ENCODE measurements at places on chromosomes 11 and 22.

- DNase-seq = no peak
Observed at GRCh38 chr11:6067502-6067901, 36.9 kb upstream of the OR56A1 start.

DNA sequence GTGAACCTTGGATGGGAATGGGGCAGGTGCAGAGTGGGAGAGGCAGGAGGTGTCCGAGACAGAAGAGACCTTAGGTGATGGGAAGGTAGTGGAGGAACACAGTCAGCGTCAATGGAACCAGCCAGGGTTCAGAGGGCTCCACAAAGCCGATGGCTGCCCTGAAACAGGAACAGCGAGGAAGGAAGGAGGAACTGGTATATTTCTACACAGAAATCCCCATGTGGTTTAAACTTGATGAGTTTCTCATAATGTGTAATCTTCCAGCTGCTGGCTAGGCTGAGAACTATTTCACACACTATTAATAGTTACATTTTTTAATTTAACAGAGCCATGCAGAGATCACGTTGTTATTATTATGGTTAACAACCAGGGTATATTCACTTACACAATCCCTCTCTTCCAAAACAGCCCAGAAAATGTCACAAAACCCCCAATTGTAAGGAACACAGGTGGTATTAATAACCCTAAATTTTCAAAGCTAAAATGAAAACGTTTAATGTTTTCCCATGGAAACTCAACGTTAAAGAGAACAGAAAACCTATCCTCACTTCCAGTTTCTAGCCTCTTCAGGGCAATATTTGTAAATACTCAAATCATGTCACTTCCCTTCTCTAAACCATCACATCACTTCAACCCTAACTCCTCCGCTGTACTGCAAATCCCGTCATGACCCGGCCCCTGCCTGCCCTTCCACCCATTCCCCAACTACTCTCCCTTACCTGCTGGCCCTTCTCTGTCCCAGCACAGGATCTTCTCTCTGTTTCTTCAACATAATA lies 74.5 kb upstream of the ARFGAP3 start:
- DNase-seq = no peak

DNA sequence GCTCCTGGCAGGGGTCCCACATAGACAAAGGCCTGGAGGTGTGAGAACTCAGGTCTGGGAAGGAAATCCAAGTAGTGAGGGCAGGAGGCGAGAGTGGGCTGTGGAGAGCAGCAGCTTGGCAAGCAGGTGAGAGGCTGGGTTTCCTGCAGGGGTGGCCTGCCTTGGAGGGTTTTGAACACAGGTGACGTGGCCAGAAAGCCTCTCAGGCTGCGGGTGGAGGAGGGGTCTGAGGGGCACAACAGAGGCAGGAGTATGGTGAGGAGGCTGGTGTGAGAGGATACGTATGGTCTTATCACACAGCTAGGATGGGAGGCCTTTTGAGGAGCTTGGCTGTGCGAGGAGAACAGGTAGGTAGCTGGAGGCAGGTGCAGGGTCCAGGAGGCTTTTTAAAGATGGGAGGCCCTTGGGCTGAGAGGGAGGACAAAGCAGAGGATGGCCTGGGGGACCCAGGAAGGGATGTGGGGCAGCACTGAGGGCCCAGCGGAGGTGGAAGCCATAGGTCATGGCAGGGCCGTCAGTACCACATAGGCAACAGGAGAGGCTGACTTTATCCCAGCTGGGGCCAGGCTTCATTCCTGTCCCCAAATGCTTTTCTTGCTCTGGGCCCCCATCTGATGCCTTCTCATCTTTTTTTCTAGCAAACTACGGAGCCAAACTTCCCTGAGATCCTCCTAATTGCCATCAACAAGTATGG lies 84.4 kb downstream of the MYO7A start:
- DNase-seq = no peak

- DNase-seq = peak; percentile 92
Observed at GRCh38 chr11:64854534-64855502, 10.4 kb upstream of the CDC42BPG start.

- DNase-seq = no peak
Observed at GRCh38 chr11:122405547-122406341, 249.8 kb upstream of the UBASH3B start.

DNA sequence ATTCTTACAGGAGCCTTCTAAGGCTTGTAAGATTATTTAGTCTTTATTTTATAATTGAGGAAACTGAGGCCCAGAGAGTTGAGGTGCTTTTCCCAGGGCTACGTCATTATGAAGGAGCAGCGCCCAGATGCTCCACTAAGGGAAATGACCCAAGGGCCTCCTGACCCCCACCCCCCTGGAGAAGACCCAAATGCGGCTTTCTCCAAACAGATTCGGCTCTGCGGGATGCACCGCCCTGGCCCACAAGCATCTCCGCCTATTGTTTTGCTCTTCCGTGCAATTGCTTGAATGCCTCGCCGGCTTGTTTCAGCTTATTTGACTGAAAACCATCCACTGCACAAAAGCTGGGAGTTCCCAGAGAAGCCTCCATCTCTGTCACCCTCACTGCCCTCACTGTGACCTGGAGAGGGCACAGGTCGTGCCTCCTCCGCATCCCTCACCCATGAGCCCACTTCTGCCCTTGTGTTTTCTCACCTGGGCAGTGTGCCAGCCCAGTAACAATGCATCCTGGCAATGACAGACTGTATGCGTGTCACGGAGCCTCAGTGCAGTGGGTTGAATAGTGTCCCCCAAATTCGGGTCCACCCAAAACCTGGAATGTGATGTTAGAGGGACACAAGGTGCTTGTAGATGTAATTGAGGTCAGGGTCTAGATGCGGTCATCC lies 790.2 kb downstream of the TBC1D22A start:
- DNase-seq = no peak

DNA sequence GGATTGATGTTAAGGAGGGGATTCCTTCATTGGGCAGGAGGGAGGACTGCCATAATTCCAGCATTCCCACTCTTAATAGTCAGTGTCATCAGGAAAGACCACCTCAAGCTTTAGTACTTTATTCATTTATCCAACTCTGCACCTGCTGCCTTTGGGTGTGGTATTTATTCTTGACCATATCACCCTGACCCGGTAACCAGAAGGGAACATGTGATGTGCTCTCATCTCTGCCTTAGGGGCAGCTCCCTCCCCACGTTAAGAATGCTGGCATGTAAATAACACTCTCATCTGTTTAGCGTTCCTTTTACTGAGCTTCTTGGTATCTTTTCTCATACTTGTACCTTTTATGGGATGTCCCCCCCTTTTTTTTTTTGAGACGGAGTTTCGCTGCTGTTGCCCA lies 7.7 kb downstream of the CAT start:
- DNase-seq = no peak

- no peak for DNase-seq
Observed at GRCh38 chr11:70854901-70855556, 397.3 kb downstream of the SHANK2 start.

DNA sequence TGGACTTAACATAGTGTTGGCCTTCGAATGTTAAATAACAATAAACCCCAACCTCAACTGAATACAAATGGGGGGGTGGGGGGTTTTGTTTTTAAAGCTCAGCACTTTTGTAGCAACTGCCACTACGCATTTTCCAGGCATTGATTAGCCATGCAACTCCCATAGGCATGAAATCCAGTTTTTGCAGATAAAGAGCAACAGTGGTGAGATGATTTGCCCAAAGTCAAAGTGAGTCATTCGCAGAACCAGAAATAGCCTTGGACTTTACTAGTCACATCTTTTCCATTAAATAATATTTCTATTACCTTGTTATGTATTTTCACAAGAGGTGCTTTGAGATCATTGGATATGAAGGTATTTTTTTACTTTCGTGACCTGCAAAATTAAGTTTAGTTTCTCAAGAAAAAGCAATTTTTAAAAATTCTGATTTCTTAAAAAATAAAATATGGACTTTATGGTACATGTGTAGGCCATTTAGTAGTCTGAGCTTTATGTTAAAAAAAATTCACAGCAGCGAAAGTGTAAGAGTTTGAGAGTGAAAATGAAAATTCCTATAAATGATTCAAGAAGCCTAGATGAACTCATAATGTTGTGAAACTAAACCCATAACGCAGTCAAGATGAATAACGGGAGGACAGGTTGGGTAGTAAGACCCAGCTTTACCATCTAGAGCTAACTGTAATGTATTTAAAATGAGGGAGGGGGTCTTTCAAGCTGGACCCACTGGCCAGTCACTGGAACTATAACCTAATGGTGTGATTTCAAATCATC lies 1.9 kb upstream of the PHF21A start:
- DNase-seq = no peak

DNA sequence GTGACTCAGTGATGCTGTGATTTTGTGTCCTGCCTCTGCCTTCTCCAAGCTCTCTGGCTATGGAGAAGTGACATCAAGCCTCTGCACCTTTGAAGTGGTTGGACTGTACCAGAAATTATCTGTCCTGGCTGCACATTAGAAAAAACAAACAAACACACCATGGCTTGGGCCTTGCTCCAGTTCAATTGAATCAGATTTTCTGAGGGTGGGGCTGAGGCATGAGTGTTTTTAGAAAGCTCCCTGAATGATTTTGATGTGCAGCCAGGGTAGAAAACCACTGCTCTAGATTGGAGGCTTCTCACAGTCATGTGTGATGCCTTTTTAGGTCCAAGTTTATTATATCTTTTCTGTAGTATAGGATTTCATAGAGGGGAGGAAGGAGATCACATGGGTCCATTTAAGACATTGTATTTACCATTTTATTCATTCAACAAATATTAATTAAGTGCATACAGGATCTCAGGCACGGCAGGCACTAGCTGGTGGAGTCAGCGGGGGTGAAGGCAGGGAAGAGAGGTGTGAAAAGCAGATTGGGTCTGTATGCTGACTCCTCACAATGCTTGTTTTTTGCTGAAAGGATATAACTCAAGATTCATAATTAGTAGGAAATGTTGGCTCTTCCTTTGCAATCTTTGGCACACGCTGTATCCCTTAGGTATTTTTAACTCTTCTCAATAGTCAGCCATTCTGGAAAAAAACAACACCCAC lies 7.1 kb upstream of the VSTM5 start:
- DNase-seq = no peak

DNA sequence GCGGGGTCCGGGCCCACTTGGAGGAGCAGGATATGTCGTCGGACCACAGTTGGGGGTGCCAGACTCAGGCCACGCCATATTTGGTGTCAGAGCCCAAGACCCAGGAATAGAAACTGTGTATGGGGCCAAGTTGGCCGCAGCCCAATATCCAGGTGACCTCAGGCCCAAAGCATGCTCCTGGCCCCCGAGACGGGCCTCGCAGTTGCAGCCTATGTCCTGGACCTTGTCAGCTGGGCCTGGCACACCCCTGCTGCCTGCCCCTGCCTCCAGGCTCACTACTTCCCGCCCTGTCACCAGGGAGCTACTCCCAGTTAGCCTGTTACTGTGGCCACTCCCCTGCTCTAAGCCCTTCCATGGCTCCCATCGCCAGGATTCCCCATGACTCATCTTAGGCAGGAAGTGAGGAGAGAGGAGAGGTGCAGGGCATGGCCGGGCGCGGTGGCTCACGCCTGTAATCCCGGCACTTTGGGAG lies 23.1 kb downstream of the A4GALT start:
- DNase-seq = no peak

DNA sequence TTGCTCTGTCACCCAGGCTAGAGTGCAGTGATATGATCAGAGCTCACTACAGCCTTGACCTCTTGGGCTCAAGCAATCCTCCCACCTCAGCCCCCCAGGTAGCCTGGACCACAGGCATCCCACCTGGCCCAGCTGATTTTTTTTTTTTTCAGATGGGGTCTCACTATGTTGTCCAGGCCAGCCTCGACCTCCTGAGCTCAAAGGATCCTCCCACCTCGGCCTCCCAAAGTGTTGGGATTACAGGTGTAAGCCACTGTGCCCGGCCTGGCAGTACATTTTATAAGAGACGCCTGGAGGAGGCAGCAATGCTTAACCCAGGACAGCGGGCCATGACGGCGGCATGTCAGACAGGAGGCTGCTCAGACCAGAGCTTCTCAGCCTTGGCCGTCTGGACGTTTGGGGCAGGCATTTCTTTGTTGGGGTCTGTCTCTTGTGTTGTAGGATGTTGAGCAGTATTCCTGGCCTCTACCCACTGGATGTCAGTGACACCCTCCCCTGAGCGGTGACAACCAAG lies 4.3 kb downstream of the LGALS2 start:
- no peak for DNase-seq

DNA sequence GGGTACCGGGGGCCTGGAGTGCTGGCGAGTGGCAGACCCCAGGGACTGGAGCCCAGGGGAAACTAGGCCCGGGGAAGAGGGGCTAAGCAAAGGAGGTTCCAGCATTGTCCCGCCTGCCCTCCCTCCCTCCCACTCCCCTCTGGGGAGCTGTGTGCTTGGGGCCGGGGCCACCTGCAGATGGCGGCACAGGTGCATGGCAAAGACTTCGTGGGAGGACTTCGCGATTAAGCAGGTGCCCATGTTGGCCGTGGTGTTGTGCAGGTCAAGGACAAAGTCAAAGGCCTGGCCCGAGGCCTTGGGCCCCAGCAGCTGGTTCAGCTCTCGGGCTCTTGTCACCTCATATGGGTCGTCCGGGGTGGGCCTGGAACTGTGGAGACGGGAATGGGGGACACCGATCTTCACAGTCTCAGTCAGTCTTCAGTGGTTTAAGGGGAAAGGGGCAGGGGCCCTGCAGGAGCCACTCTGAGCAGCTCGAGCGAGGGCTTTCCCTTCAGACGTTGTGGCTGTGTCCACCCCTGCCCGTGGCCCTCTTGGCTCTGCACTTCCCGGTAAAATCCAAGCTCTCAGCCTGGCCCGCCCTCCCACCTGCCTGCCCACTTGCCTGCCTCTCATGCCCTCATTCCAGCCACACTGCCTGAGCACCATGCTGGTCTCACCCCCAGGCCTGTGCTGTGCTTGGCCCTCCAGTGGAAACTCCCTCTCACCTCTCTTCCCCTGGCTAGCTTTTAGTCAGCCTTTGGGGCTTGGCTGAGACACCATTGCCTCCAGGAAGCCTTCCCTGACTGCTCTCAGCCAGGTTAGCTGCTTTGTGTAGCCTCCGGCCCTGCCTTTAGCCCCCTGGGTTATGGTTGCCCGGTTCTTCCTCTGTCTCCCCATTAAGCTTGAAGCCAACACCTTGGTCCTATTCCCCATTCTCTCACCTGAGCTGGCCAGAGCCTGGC lies 4.7 kb downstream of the ACY3 start:
- DNase-seq = no peak

DNA sequence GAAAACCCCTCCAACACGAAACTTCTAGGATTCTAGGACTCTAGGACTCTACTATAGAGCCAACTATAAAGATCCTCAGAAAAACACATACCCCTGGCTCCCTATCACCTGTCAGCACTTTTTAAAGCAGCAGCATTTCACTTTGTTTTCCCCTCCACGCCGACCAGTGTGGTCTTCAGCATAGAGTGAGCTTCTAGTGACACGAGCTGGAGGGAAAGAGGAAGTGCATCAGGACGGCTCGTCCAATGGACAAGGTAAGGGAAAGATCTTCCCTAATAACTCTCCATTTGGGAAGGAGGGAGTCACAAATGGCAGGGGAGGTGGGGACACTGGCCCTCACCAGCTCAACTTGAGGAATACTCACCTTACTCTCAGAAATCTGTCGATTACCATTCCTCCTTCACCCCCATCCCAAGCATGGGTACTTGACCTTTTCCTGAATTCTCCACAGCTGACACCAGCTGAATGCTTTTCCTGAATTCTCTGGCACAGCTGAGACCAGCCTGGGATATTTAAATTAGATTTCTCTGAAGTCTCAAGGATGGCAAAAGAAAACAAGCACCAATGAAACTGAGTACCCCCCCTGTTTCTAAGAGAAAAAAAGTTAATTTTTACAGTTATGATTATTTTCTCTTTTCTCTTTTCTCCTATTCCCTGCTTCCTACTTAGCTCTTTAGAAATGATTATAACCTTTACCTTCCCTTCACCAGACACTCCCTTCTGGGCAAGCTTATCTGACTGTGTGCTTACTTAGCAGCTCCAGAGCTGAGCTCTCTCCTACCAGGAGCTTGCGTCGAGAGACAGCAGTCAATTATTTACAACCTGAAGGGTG lies 33.3 kb upstream of the NNMT start:
- DNase-seq = no peak

GRCh38 chr22:37484480-37485394 lies 1.4 kb downstream of the MFNG start:
- no peak for DNase-seq

Measured in GM04504 (cell line).